ENCODE measurements at places on chromosomes 6 and 20.

- DNase-seq: no peak
Measured at GRCh38 chr6:1930356-1930755, 315.0 kb downstream of the GMDS start.

DNA sequence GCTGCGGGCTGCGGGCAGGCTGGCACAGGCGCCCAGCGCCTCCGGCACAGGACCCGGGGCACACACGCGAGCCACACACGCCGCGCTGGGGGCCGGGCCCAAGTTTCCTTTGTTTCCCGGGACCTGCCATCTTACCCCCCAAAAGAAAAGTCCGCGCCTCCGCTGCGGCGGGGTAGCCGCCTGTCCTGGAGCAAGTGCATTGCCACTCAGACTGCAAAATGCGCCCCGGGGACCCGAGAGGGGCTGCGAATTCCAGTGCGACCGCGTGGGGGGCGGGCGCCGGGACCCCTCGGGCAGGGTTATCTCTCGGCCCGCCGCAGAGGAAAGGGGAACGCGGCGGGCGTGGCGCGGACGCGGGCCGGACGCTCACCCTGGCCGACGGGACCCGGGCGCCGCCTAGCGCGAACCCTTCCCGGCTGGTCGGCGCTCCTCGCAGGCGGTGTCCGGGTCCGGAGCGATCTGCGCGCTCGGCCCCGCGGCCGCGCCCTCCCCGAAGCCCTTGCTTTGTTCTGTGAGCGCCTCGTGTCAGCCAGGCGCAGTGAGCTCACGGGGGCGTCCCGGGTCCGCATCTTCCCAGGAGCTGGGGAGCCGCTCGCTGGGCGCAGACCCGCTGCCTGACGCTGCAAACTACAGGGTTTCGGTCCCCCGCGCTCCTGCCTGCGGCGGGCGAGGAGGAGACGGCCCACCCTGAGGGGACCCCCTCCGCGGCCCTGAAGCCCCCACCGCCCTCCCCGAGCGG, 639 bp upstream of the CD24 start:
- DNase-seq: no peak

DNA sequence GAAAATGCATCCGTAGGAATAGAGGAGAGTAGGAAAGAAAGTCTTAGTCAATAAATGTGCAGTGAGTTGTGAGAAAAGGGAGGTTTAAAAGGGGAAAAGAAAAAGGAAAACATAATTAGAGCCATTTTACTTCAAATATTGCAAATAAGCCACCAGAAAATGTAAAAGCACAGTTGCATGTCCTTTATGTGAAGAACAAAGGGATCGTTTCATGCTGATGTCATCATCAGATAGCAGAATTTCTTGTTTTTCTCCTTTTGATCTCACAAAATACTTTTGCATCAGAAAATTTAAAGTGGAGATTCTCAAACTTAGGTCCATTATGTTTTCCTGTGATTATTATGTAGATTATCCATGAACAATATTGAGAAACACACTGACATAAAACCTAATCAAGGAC, 166.7 kb downstream of the HAO1 start:
- DNase-seq: no peak

DNA sequence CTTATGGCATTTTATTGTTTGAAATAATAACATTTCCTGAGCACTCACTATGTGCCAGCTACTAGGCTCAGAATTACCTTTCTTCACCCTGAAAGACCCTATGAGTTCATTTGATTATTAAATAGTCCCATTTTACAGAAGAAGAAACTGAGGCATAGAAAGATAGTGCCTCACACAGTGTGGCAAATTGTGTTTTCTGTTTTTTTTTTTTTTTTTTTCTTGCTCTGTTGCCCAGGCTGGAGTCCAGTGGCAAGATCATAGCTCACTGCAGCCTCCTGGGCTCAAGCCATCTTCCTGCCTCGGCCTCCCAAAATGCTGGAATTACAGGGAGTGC, 59.7 kb upstream of the PTPN1 start:
- no peak for DNase-seq

- DNase-seq: no peak
Measured at GRCh38 chr6:131053546-131054240, 9.4 kb downstream of the EPB41L2 start.

GRCh38 chr6:163377561-163377960, 37.0 kb upstream of the QKI start:
- no peak for DNase-seq

- no peak for DNase-seq
Measured at GRCh38 chr6:29620630-29621029, 12.4 kb downstream of the GABBR1 start.

DNA sequence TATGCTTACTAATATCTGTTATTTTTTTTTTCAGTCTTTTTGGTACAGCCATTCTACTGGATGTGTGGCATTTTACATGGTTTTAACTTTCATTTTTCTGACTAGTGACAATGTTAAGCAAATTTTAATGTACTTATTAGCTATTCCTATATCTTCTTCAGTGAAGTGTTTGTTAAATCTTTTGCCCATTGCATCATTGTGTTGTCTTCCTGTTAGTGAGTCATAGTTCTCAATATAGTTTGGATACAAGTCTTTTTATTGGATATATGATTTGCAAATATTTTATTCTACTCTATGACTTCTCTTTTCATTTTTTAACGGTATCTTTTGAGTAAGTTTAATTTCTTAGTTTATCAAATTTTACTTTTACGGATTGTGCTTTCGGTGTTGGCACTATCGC, 519.4 kb downstream of the CDKAL1 start:
- DNase-seq: no peak

DNA sequence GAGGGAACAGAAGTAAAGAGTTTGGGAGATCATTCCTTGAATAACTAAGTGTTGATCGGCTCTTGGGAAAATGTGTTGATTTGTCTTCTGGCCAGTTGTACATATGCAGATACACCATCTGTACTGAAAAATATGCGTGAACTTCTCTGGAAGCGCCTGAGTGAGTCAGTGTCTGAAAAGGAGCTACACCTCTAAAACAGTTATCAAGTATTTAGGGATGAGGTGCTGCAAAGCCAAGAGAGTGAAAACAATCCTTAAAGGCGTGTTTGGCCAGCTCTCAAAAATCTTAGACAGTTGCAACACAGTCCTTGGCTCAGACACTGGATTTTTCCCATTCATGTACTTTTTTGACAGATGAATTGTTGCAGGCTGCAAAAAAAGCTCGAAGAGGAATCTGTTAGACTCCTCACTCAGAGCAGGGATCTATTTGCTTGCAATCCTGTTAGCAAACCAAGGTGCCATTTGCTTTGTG, 61.3 kb downstream of the BMP6 start:
- DNase-seq: no peak

DNA sequence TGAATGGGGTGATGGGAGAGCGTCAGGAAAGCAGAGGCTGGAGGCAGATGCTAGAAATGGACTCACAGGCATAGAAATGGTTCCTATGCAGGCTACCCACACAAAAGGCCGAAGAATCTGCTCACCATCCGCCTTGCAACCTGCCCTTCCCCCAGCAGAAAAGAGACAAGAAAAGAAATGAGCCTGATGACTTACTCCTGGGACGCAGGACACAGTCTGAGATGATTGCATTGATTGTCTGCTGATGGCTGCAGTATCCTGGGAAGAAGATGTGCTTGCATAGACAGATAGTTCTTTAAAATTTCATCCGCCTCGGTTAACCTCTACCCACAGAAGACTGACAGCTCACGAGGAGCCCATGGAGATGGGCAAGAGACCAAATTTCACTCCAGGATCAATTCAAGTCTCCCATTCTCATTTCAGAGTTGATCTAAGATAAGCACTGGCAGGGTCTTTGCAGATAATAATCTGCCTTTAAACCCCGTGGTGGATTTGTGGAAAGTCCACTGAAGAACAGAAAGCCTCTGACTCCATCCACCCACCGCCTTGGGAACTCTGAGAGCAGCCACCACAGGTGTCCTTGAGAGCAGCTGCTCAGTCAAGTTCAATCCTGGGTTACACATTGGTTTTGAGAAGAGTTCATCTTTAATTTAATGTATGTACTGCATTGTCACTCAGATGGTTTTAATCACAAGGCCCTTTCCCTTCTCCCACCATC, 7.2 kb downstream of the AGPAT4 start:
- DNase-seq: no peak

GRCh38 chr6:148213366-148213765, 129.3 kb upstream of the SASH1 start:
- DNase-seq: no peak

DNA sequence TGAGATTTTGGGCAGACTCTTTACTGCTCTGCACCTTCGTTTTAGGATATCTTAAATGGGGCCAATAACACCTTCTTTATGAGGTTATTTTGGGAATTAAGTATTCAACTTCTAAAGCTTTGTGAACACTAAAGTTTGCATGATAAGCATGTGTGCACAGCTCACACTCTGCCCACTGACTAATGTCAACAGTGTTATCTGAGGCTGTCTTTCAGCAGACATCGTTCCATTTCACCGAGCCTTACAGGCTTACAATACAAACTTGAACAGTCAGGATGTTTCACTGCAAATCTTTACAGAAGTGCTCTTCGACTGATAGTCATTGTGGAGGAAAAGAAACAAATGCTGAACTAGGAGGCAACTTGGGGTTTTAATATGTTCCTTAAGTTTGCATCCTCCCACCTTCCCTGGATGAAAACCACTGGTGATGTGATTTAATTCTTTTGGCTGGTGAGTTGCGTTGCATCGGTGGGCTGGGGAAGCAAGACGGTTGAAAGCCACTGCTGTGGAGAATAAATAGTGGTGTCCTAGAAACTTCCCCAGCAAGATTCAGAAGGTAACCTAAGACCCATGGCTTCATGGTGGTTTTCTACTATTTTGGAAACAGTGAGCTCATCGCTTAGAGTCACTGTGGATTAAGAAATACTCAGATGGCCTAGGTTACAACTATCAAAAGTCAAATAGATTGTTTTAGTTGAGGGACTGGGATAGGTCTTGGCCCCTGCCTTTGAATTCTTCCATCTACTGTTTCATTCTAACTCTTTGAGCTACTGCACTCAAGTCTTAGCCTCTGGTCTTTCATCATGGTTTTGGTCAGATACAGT, 167.2 kb upstream of the MAP3K7 start:
- no peak for DNase-seq

GRCh38 chr6:44527181-44527580, 139.7 kb downstream of the CDC5L start:
- no peak for DNase-seq

DNA sequence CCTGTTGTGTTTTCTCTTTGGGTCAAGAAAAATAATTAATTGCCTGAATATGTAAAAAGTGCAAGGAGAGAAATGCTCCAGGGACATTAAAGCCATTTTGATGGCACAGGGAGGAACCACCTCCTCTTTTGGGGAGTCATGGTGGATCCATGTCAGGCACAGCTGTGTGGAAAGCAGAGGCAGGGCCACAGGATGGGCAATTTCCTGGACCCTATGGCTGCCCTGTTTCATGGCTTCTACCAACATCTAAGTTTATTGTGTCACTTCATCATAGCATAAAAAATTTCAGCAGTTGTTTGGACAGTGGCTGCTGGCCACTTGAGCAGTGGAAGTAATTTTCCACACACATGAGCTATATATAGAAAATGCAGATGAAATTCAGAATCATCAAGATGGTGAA, 238.2 kb downstream of the SYNE1 start:
- DNase-seq: no peak

GRCh38 chr20:17966432-17967310, 1.9 kb downstream of the SNX5 start:
- DNase-seq: no peak

DNA sequence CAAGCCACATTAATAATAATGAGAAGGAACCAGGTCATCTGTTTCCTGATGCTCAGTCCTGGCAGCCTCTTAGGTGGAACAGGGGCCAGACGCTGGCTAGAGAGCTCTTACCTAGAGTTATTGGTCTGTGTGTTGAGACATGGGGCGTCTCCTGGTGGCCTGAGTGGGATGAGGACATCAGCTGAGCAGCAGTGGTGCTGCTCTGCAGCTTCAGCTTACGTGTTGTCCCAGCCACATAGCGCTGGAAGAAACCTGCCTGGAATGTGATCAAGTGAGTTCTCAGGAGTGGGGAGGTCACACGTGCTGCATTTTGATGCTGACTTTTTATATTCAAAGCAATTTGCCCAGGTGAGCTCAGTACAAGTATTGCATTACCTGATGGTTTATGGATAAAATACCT, 355.4 kb downstream of the CDH26 start:
- no peak for DNase-seq

GRCh38 chr6:79413562-79414002, 123.6 kb downstream of the LCA5 start:
- DNase-seq: no peak

DNA sequence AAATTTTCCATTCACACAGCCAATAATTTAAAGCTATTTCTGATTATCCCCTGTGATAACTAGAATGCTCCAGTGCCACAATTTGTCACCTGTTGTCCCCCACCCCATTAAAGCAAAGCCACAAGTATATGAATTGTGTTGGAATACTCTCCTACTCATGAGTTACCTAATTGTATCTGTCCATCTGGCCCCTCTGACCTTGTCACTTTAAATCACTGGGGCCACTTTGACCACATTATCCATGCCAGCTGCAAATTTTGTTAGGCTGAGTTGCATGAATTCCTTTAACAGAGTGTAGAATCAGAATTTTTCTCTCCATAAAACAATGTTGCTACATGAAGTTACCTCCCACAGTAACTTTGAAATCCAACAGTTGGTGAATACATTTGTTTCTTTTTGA, 204.6 kb downstream of the MEI4 start:
- DNase-seq: no peak

DNA sequence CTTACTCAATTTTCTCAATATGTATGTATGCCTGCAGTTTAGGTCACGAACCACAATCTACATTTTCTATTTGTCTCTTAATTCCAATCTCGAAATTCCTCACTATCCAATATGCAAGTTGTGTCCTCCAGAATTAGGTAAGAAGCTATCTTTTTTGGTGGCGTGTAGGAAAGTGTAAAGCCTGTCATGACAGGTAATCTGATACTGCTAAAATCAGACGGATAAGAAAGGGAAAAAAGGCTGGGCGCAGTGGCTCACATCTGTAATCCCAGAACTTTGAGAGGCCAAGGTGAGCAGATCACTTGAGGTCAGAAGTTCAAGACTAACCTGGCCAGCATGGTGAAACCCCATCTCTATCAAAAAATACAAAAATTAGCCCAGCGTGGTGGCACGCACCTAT, 185.3 kb downstream of the IBTK start:
- DNase-seq: no peak

DNA sequence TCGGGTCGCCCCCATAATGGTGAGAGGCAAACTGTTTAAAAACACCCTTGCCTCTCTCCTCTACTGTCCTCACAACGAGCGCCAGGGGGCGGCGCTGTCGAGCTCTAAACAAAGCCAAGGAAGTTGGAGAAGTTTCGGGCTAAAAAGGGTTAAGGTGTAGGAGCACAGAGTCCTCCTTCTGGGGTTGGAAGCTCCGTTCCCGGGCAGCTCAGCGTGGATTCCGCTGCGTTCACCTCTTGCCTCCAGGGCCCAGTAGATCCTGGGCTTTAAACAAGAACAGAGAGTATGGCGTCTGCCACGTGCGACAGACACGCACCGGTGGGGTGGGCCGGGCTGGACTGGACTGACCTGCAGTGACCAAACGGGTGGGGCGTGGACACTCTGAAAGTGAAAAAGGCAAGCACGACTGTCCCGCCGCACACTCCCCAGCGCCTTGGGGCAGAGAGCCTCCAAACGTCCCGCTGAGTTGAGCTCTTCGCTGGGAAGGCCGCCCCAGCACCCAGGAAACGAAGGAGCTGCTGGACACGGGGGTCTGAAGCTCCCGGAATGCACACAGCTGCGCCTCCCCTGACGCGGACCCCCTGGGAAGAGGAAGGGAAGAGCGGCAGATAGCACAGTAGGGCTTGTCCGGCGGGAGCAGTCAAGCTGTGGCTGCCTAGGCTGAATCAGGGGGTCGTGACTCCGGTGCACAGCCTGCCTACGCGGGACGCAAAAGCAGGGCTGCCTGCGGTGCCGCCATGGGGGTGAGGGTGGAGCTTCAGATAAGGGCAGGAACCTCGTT, 1.6 kb upstream of the THBD start:
- no peak for DNase-seq

GRCh38 chr6:35710241-35710847, 21.6 kb upstream of the FKBP5 start:
- DNase-seq: no peak
